ENCODE measurements at places on chromosomes 7 and 10.
A peak's percentile ranks its signal among the peaks of the same experiment; 100 is the strongest.

DNA sequence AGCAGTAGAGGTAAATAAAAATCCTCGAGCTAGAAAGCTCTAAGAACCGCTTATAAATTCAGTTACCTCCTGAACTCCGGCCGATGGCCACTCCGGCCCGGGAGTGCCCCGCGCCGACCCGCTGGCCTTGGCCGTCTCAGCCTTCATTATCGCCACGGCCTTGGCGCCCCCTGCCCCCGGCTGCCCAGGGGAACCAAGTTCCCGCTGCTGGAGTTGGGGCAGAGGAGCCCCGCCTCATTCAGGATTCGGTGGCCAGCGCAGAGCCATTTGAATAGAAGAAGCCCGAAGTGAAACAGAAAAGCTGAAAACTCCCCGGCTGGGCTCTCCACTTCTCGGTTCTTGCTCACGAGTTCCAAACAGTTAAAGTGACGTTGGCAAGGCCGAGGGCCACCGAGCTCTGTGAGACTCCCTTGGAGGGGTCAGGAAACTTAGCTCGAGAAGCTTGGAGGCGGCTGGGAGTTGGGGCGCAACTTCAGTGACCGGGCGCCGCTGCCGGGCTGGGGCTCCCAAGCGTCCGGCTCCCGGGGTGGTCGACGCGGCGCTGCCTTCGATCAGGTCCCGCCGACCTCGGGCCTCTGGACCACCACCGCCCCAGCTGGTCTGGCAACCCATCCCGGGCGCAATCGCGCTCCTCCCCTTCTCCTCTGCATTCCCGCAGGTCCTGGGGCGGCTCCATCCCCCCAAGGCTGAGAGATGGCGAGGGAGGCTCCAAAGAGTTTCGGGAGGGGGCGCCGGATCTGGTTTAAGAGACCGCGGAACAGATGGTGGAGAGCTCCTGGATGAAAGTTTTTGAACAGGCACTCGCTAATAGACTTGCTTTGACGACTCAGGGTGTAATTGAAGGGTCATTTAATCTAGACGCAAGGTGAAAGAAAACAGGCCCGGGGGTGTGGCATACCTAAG lies 5.8 kb upstream of the FEZF1 start:
- no peak for DNase-seq

GRCh38 chr10:49419005-49419404 lies 23.1 kb upstream of the DRGX start:
- DNase-seq, result no peak

DNA sequence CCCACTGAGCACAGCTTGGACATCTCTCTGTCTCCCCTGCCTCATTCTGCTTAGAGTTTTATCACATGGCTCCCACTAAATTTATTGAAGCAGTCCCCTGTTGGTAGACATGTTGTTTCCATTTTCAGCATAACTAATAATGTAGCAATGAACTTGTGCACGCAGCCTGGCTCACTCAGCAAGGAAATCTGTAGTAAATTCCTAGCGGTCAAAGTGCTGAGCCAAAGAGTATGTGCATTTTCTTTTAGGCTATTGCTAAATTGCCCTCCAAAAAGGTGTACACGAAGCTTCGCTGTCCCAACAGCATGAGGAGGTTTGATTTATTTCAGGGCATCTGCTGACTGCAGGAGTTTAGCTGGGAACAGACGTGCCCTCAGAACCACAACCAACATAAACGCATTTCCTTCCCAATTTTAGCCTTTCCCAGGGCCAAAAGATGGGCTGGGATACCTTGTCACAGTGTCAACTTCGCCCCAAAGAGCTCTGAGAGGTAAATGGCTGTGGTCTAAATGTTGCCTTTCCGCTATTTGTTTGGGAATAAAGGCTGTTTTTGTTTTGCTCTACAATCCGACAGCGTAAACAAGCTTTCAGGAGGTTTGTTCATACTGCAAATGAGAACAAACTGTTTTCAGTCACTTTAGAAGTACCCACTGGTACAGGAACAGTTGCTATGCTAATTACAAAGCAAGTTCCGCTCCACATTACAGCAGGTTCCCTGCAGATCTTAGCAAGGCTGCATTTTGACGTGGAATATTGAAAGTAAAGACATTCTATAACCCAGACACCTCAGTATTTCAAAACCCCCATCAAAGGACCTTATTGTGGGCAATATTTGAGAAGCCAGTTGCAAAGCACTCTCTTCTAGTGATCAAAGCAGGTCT lies 16.8 kb downstream of the VSIR start:
- no peak for DNase-seq

DNA sequence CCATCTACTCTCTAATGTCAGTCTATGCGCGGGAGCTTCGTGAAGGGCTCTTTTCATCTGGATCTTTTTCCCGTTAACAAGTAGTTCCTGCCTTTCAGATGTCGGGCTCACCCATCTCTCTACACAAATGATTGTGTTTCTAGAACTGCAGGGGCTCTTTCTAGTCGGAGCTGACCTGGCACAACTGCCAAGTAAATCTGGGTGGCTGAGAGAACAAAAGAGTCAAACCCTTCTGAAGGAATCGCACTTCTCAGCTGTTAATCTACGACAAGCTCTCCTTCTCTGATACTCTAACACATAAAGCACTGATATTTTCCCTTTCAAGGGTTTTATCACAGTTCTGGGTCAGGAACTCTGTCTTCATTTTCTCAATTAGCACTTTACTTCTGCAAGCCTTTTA lies 144.7 kb downstream of the NRP1 start:
- DNase-seq, result no peak

DNA sequence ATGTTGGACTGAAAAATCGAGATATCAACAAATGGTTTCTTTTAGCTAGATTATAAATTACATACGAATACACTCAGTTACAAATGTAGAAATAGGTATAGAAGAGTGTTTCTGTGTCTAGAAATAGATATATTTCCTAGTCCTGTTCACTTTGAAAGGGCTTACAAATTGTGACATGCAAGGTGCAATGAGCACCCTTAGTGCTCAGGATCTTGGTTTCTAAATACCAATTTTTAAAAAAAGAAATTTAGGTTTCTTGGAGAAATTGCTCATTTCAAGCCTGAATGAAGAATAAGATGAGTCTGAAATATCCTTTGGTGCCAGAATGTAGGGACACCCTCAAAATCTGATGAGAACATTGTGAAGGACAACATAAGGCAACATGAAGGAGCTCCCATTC lies 306.0 kb downstream of the CRPPA start:
- no peak for DNase-seq

DNA sequence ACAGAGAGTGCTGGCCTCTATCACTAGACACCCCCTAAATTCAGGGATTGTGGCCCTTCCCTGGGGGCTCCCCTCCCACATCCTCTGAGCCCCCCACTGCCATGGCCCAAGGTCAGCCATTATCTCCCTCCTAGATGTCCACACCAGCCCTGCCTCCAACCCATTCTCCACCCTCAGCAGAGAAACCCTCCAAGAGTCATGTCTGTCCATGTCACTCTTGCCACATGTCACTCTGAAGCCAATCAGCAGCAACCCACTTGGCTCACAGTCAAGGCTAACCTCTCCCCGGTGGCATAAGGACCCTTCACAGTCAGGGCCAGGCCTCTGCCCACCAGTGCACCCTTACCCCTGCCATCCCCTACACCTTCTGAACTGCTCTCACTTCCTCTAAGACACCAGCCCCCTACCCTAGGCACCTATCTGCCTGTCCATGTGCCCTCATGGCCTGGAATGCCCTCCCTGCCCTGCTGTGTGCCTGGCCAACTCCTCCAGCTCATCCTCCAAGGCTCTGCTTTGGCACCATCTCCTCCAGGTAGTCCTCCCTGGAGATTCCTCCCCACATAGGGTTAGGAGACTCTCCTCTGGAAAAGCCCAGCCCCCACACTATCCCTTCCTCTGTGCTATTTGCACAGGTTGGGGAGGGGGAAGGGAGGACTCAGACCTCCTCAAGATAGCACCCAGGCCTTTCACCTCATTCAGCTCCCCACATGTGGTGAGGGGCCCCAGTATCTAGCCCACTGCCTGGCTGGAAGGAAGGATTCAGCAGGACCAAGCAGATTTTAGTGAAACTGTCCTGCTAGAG lies 83.7 kb downstream of the GRID1 start:
- DNase-seq, result no peak

GRCh38 chr7:2760098-2760889 lies 72.3 kb downstream of the AMZ1 start:
- peak; percentile 25 for DNase-seq

DNA sequence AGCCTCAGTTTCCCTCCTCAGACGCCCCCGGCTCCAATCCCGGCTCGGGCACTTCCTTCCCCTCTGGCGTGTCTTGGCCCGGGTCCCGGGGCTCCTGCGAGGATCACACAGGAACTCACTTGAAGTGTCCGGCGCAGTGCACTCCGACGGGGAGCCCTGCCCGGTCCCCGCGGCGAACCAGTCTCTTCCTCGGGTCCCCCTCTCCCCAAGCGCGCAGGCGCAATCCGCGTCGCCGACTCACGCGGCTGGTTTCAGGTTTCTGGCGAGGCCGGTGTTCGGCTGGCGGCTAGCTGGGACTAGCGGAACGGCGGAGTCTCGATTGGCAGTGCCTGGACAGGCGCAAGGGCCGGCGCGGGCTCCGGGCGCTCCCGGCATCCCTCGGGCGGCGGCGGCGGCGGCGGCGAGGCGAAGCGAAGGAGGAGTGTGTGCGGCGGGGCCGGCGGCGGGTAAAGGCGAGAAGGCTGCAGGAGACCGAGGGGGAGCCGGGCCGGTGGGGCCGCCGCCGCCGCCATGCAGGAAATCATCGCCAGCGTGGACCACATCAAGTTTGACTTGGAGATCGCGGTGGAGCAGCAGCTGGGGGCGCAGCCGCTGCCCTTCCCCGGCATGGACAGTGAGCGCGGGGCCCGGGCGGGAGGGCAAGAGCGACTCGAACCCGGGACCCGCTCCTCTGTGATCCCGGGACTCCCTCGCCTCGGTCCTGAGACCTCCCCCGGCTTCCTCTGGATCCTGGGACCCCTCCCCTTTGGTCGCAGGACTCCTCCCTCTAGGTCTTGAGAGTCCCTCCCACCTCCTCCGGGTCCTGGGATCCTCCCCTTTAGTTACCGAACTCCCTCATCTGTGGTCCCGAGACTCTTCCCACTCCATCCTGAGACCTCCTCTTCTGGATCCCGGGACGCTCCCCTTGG lies at the start of the genes CPSF4 and PTCD1:
Gene CPSF4 (plus strand): TSS at position 371 of the 908 bp plus-strand sequence. CDS start 140 bp downstream, at position 511.
Gene PTCD1 (minus strand): TSS at position 226 of the 908 bp plus-strand sequence. CDS start 3,556 bp downstream, outside the sequence.
- peak; percentile 85 for DNase-seq

- DNase-seq, result no peak
Observed at GRCh38 chr10:50919010-50919409, 33.6 kb upstream of the A1CF start.

DNA sequence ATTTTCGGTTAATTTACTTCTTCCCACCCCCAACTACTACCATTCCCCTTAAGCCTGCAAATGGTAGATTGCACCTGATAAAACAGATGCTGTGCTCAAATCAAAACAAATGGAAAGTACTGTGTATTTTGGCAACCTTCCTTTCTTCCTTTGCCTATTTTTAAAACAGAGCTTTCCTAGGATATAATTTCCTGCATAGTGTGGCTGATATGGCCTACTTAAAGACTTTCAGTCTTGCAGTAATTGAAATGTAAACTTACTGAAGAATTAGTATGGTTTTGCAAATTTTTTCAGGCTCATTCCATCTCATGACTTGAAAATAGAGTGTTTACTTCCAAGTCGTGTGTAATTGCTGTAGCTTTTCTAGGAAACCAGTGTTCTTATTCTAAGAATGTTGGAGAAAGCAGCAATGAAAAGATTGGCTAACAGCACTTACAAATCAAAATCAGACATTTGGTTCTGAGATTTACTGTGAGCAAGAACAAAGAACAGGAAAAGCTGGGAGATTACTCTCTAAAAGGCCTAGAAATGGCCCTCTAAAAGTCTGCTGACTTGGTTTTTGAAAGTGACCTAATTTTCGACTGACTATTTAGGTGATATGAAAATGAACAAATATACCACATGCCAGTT lies 52.0 kb downstream of the REEP3 start:
- no peak for DNase-seq

GRCh38 chr10:125343118-125343925 lies 183.0 kb upstream of the CTBP2 start:
- peak; percentile 4 for DNase-seq

- no peak for DNase-seq
Observed at GRCh38 chr10:117675514-117676055, 133.0 kb downstream of the EMX2 start.

- no peak for DNase-seq
Observed at GRCh38 chr10:72242675-72243074, 26.6 kb upstream of the ASCC1 start.

GRCh38 chr7:148191391-148192065 lies 399.0 kb upstream of the C7orf33 start:
- DNase-seq, result no peak

GRCh38 chr10:28179006-28179742 lies 123.7 kb downstream of the MPP7 start:
- DNase-seq, result peak; percentile 59

- DNase-seq, result no peak
Observed at GRCh38 chr10:45544191-45544590, 128.4 kb downstream of the ZFAND4 start.

DNA sequence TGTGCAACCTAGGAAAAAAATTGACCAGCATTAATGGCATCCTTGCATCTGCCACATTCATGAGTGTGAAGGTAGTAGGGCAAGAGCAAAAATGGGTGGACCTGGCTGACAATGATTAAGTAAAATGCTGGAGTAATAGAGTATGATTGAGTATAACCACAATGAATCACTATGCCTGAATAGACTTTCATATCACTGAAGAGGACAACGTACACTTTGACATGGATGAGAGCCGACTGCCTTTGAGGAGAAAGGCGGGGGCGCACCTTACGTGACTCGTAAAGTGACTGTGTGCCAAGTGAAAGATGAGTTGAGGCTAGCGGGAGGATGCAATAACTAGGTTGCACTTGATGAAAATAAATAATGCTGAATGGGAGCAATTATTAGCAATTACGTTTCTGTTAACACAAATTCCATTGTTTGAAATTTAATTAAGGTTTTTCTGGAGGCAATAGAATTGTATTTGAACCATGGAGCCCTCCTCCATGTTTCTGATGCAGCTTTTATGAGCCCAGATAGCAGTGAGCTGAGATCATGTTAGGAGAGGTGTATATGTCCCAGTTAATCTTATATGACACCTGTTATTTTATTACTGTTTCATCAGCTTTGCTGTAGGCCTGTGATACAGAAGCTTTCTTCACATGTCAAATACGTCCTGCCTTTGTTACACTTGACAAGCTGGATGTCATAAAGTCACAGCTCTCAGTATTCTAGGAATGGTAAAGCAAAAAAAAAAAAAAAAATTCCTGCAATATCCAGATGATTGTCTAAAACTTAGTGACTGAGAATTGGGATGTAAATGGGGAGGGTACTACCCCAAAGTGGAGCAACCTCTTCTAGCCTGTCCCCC lies 596.5 kb downstream of the NXPH1 start:
- no peak for DNase-seq

GRCh38 chr10:62050893-62051433 lies 149.5 kb downstream of the ARID5B start:
- DNase-seq, result no peak

DNA sequence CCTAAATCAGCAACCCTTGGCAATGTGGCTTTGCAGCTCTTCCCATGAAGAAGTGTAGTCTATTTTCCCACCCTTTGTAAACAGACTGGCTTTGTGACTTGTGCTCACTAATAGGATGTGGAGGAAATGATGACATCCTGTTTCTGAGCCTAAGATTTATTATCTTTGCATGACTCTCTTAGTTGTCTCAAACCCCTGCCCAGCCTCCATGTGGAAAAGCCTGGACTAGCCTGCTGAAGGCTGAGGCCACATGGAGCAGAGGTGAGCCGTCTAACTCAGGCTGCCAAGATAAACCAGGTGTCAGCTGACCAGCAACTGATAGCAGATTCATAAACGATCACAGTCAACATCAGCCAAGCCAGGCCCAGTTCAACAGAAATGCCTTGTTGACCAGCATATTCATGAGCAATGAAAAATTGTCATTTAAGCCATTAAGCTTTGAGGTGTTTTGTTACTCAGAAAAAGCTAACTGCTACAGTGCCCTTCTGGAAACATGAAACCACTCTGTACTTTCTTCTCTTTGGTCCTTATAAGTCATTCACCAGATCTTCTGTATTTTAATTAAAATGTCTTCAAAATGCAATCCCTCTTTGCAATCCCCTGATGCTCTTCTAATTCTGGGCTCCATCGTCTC lies 586.3 kb upstream of the ANKRD30A start:
- no peak for DNase-seq
